Activated CD8-positive, alpha-beta T cell treated with anti-CD3 and anti-CD28 coated beads for 36 hours (primary cell): ENCODE measurements at places on chromosomes 11 and 22. TPM values are rescaled to one million over a fixed set of nuclear protein-coding genes. Genes with fewer than 3 reads are reported as not detected.

GRCh38 chr11:36156817-36157519 lies 132.3 kb downstream of the COMMD9 start:
- no peak overlapping the region for H3K27ac ChIP-seq
- H3K36me3 ChIP-seq: no peaks in the 10 kb centered on the region

The MEI1 gene
- 27.7 TPM for total RNA-seq

- no peaks in the 10 kb centered on the region for H3K4me1 ChIP-seq
- DNase-seq: peak; percentile 48
- H3K4me3 ChIP-seq: no peak overlapping the region
- no peaks in the 10 kb centered on the region for H3K36me3 ChIP-seq
Observed at GRCh38 chr11:6298605-6299004, 21.7 kb downstream of the CAVIN3 start.

DNA sequence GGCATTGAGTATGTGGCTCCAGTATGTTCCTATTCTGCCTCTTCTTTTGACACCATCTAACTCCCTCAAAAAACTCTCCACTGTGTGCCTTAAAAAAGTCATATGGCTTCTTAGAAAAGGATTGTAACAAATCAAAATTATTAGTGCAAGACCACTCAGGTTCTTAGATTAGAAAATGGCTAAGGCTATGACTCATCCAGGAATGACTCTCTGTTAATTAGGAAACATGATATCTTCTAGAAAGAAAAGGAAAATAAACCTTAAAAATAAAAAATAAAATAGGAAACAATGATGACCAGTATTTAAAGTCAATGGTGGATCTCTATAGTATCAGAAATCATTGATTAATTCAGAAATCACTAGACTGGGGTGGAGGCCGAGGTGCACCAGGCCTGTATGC lies 21.7 kb downstream of the SLC25A17 start:
- H3K27me3 ChIP-seq: no peaks in the 10 kb centered on the region
- no peak for DNase-seq
- H3K4me1 ChIP-seq: peaks cover 15% of the 10 kb centered on the region
- no peak overlapping the region for H3K4me3 ChIP-seq

The PSMC3 gene
- total RNA-seq: 140 TPM

DNA sequence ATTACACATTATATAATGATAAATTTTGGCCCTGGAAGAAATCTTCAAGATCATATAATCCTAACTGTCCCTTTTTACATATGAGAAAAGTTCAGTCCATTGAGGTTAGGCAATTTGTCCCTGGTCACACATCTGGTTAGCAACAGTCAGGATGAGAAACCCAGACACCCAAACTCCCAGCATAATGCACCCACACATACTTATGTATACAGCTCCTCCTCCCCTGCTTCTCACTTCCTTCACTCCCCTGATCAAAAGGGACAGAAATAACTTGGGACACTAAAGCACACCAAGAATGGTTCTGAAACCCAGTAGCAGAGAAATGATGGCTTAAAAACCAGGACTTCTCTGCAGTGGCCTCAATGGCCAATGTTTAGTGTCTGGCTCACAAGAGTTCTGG lies 11.1 kb downstream of the NUMA1 start:
- H3K27ac ChIP-seq: no peak overlapping the region
- no peak overlapping the region for H3K4me3 ChIP-seq
- no peaks in the 10 kb centered on the region for H3K27me3 ChIP-seq
- H3K36me3 ChIP-seq: peaks cover 21% of the 10 kb centered on the region

DNA sequence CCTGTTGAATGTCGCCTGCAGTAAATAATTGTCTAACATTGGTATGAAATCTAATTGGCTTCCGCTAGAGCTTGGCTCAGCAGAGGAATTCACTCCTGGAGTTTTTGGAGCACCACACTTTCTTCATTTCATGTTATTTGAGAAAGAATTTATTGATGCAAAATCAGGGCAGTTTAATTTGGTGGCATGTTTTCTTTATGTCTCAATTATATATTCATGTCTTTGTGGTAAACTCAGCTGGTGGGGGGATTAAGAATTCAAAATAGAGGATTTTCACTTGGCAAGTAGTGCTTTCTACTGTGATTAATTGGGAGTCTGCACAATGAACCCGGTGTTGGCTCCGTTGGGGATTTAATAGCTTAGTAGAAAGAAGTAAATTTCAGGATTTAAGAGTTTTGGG lies 784.4 kb downstream of the NTM start:
- no peak overlapping the region for H3K4me3 ChIP-seq
- H3K27ac ChIP-seq: no peak overlapping the region
- no peak for DNase-seq
- H3K4me1 ChIP-seq: no peaks in the 10 kb centered on the region

GRCh38 chr22:31962387-31963125 lies 18.2 kb downstream of the YWHAH start:
- no peak overlapping the region for H3K4me3 ChIP-seq
- no peak for DNase-seq
- H3K36me3 ChIP-seq: peaks cover 8% of the 10 kb centered on the region
- no peaks in the 10 kb centered on the region for H3K27me3 ChIP-seq

The TIGD3 gene
- 1.4 TPM for total RNA-seq

DNA sequence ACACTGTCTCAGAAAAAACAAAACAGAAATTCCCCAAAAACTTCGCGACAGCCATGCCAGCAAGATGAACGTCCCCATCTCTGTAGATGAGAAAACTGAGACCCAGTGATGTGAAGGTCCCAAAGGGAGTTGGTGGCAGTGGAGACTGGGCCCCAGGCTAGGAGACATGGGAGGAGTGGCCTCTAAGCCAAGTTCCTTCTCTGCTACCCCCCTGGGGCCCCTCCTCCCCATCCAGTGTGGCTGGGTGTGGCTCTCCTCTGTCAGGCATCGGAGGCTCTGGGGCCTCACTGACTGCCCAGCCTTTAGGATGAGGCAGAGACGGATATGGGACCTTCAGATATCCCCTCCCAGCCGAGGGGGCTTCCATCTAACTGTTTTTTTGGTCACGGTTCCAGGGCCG lies 9.8 kb downstream of the RELT start:
- no peaks in the 10 kb centered on the region for H3K27me3 ChIP-seq
- peaks cover 3% of the 10 kb centered on the region for H3K36me3 ChIP-seq
- H3K4me3 ChIP-seq: no peak overlapping the region
- peak overlapping the region; percentile 72 for H3K27ac ChIP-seq
- peaks cover 57% of the 10 kb centered on the region for H3K4me1 ChIP-seq
- DNase-seq: no peak

The GRAMD1B gene
- total RNA-seq: 15.4 TPM

The TMEM191B gene
- 2.1 TPM for total RNA-seq

The CRYBA4 gene
- total RNA-seq: not detected

DNA sequence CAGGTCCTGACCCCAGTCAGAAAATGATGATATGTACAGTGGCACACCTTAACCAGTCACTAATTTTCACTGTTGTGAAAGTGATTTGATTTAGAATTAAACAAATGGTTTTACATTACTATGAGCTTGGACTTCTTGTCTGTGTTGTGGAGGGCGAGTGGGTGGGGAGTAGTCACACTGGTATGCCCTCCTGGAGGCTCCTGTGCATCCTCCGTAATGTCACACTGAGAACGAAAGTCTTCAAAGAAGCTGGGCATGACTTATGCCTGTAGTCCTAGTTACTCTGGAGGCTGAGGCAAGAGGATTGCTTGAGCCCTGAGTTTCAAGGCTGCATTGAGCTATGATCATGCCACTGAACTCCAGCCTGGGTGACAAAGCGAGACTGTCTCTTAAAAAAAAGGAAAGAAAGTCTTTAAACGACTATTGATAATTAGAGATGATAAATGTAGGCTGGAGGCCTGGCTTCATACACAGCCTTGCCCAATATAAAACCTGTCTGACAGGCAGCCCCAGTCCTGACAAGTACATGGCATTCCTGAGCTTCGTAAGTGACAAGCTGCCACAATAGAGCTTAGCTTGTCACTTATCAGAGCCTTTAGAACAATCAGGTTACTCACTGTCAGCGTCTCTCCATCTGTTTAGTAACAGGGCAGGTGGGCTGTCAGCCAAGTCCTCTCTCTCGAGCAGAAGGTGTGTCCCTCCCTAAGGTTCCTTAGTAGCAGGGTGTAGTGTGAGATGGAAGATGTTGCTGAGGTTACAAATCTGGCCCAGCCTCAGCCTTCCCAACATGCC lies 5.0 kb upstream of the LIMK2 start:
- H3K4me1 ChIP-seq: peaks cover 19% of the 10 kb centered on the region
- no peaks in the 10 kb centered on the region for H3K27me3 ChIP-seq
- no peak overlapping the region for H3K4me3 ChIP-seq
- peaks cover 4% of the 10 kb centered on the region for H3K36me3 ChIP-seq

- no peaks in the 10 kb centered on the region for H3K27me3 ChIP-seq
- H3K4me1 ChIP-seq: peaks cover 4% of the 10 kb centered on the region
- DNase-seq: no peak
- H3K4me3 ChIP-seq: no peak overlapping the region
- peaks cover 47% of the 10 kb centered on the region for H3K36me3 ChIP-seq
Observed at GRCh38 chr22:24088816-24089215, 77.7 kb downstream of the CABIN1 start.

The POU2AF2 gene
- not detected for total RNA-seq

The MMP3 gene
- not detected for total RNA-seq

The FJX1 gene
- total RNA-seq: 2.1 TPM

The TRPM5 gene
- not detected for total RNA-seq
